ENCODE measurements at places on chromosomes 3 and 15. TPM values are rescaled to one million over a fixed set of nuclear protein-coding genes. Genes with fewer than 3 reads are reported as not detected.

- no peak overlapping the region for H3K4me3 ChIP-seq
- DNase-seq = no peak
- H3K27ac ChIP-seq = no peak overlapping the region
- H3K27me3 ChIP-seq = no peaks in the 10 kb centered on the region
These were observed 42.5 kb downstream of the CAPN3 start for GRCh38 chr15:42401544-42402454.

GRCh38 chr3:101340591-101340990, 20.2 kb upstream of the IMPG2 start:
- no peaks in the 10 kb centered on the region for H3K4me1 ChIP-seq
- DNase-seq = no peak
- H3K27me3 ChIP-seq = no peaks in the 10 kb centered on the region
- H3K27ac ChIP-seq = no peak overlapping the region
- peaks cover 19% of the 10 kb centered on the region for H3K36me3 ChIP-seq
- no peak overlapping the region for H3K4me3 ChIP-seq

- H3K27ac ChIP-seq = no peak overlapping the region
- H3K4me3 ChIP-seq = no peak overlapping the region
- no peaks in the 10 kb centered on the region for H3K4me1 ChIP-seq
- H3K27me3 ChIP-seq = no peaks in the 10 kb centered on the region
These were observed 65.9 kb downstream of the SENP2 start for GRCh38 chr3:185651971-185652370.

DNA sequence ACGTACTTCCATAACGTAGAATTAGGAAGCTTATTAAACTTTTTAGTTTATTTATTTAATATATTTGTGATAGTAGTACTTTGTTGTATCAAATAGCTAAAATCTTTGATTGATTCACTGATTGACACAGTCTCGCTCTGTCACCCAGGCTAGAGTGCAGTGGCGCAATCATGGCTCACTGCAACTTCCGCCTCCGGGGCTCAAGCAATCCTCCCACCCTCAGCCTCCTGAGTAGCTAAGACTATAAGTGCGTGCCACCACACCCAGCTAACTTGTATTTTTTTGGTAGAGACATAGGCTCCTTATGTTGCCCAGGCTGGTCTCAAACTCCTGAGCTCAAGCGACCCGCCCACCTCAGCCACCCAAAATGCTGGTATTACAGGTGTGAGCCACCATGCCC, 5.7 kb downstream of the APH1B start:
- no peak for DNase-seq
- H3K4me3 ChIP-seq = no peak overlapping the region
- no peak overlapping the region for H3K27ac ChIP-seq
- H3K27me3 ChIP-seq = no peaks in the 10 kb centered on the region

The MST1 gene
- total RNA-seq = 25.7 TPM

The LEKR1 gene
- total RNA-seq = 4.2 TPM

Measured in type B pancreatic cell (in vitro differentiated cells).